ENCODE measurements at places on chromosomes 16 and 17.
A peak's percentile ranks its signal among the peaks of the same experiment; 100 is the strongest.

GRCh38 chr17:67281743-67282142 lies 36.7 kb upstream of the HELZ start:
- no peak for DNase-seq

GRCh38 chr17:10052106-10052813 lies 146.1 kb downstream of the GAS7 start:
- no peak for DNase-seq

- DNase-seq: no peak
Observed at GRCh38 chr16:1193143-1193824, 31.8 kb downstream of the TPSG1 start.

- DNase-seq: peak; percentile 73
Observed at GRCh38 chr17:45021607-45022287, 29.7 kb downstream of the DCAKD start.

GRCh38 chr17:37098910-37099664 lies 150.3 kb downstream of the AATF start:
- DNase-seq: no peak

DNA sequence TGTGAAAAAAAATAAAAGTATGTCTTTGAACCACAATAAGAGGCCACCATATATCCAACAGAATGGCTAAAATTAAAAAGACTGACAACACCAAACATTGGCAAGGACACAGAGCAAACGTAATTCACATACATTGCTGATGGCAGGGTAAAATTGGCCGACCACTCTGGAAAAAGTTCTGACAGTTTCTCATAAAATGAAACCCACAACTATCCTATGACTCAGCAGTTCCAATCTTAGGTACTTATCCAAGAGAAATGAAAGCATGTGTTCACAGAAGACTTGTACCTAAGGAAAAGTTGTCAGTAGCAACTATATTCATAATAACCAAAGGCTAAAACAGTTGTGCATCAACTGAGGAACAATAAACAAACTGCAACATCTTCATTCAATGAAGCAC lies 357.3 kb upstream of the XYLT1 start:
- DNase-seq: no peak

DNA sequence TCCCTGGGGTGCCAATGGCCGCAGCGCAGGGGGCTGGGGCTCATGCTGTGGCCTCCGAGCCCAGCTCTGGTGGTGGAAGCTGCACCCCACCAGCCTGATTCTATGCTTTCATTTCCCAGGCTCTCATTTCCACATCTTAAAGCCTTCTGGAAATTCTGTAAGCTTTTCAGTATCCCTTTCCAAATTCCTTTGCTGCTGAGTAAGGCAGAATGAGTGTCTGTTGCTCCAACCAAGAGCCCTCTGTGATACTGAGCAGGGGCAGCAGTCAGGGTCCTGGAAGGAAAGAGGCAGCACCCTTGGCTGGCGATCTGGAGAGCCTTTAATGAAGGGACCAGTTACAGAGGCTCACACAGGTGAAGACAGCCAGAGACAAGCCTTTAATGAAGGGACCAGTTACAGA lies 79.5 kb upstream of the FOXF1 start:
- no peak for DNase-seq

DNA sequence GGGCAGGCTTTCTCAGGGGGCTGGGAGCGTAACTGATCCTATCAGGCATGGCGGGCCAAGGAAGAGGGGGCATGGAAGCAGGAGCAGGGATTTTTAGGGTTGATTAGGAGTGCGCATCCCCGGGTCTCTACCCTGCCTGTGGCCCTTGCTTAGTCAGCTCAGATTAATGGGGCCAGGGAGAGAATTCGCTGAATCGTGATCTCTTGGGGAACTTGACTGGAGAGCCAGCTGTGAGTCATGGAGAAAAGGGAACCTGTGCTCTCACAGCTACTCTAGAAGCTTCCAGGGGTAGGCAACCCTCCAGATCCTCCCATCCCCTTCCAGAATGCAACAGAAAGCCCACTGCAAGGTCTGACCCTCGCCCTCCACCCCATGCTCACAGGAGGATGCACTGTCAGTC lies 3.6 kb downstream of the FOXN1 start:
- DNase-seq: no peak

DNA sequence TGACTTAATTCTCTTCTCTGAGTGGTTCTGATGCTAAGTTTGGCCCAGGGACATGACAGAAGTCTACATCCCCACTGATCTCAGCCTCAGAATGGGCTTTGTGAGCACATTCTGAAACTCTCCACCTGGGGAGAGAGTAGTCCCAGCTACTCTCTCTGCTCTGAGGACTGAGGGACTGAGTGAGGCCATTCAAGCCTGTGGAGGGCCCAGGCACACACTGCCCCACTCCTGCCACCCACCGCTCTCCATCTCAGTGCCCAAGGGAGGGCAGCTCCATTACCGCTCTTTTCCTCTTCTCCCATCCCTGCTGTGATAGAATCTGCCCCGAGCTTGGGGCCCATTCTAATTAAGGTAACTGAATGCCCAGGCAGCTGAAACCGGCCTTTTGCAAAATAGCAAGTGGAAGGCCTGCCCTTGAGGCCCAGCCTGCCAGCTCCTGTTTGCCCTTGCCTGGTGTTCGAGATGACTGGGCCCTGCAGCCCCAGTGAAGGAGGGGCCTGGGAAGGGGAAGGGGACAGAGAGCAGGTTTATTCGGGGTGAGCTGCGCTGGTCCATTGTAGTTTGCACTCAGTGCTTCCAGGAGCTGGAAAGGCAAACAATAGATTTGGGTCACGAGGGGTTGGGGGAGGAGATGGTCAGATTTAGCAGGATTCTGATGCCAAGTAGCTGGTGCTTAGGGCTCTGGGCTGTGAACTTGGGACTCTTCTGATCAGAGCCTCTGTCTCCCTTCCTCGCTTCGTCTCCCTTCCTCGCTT lies 76.2 kb downstream of the RAB11FIP4 start:
- DNase-seq: no peak

- peak; percentile 85 for DNase-seq
Observed at GRCh38 chr16:29848420-29849297, 14.4 kb downstream of the CDIPT start.

DNA sequence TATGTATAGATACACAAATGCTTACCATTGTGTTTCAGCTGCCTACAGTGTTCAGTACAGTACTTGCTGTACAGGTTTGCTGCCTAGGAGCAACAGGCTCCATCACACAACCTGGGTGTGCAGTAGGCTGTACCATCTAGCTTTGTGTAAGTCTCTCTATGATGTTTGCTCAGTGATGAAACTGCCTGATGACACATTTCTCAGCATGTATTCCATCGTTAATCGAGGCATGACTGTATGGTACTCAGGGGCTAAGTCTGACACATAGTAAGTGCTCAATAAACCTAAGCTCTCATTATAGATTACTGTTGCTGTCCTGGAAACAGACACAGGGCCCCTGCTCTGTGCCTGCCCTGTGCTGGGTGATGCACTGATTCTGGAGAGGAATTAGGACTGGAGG lies 18.1 kb downstream of the KCNJ12 start:
- no peak for DNase-seq

GRCh38 chr17:33463887-33464286 lies 170.8 kb upstream of the ASIC2 start:
- no peak for DNase-seq
